ENCODE measurements at places on chromosomes 6 and 20.

DNA sequence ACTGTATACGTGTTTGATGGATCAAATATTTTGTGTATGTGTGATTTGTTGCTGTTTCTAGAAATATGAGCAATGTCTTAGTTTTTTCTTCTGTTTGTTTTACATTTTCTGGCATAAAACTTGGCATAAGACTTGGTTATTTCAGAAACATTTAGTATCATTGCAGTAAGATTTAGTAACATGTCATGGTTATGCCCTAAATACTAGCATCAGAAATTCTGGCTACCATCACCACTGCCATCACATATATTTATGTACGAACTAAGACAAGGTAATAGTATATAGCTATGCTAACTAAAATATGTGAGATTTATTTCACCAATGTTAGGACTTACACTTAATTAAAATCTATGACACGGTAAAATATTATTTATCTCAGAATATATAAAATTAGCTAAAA is 10.3 kb upstream of the ADGRG6 start:
- no peak for DNase-seq

- DNase-seq, result no peak
Measured at GRCh38 chr20:50227506-50227905, 36.9 kb downstream of the CEBPB start.

DNA sequence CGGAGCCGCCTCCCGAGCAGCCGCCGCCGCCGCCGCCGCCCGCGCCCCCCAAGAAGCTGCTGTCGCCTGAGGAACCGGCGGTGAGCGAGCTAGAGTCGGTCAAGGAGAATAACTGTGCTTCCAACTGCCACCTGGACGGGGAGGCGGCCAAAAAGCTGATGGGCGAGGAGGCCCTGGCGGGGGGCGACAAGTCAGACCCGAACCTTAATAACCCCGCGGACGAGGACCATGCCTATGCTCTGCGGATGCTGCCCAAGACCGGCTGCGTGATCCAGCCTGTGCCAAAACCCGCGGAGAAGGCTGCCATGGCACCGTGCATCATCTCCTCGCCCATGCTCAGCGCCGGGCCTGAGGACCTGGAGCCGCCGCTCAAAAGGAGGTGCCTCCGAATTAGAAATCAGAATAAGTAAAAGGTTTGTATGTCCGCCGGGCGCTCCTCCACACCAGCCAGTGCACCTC is 145.2 kb downstream of the SOBP start:
- no peak for DNase-seq

GRCh38 chr20:63103402-63104311 is 96.9 kb upstream of the BHLHE23 start:
- DNase-seq, result no peak

GRCh38 chr6:166492092-166492741 is 94.3 kb downstream of the RAMACL start:
- DNase-seq, result no peak

DNA sequence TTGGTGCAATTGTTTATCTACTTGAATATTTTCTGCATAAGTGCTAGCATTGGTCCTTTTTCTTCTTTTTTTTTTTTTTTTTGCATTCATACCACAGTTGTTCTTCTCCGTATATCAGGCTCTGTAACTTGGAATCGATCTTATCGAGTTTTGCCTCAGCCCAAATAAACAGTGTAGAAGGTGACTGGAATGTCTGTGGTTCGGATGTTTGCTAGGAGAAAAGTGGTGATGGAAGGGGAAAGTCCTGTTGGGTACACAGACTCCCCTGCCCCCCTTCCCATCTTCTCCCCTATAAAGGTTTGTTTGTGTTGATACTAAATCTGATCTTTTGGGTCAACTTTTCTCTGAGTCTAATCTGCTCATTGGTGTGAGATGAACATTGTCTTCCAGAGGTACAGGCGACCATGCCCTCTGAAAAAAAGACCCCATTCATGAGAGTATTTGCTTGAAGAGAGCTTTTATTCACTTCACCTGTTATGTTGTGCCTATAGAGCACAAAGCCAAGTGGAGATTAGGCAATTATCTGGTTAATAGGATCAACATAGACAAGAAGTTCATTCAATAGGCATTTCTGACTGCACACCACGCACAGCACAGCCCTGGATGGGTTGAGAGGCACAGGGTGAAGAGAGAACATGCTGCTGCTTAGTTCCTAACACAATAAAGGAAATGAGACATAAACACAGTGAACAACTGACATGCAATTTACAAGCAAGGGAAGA is 620.0 kb downstream of the PKHD1 start:
- no peak for DNase-seq

DNA sequence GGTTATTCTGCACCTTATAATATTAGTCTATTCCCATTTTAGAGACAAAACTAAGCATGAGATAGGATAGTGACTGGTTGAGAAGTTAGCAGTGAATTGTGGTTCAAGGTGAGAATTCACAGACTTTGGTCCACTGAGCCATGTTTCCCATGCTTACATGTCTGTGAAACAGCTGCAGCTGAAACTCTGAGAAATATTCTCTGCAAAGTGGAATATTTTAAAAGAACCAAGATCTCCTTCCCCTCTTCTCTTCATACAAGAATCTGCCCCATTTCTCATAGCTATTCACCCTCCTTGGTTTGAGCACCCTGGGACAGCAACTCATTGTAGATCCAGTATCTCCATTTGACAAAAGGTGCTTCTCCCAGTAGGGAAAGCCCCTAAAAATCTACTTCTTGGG is 70.2 kb upstream of the TMEM170B start:
- DNase-seq, result no peak

DNA sequence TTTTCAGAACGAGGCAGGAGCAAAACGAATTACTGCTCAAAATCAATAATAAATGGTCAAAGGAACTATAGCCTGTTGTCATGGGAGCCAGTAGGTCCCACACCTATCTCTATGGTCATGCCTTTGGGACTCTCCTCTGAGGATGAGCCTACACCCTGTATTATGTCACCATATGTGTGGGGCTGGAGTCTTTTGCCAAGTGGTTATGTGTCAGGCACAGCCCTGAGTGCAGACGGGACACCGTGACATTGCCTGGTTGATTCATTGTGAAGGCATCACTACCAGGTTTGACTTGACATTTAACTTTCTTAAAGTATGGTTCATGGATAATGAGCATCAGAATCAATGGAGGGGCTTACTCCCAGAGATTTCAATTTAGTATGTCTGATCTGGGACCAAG is 23.6 kb downstream of the BMP6 start:
- DNase-seq, result no peak

- peak; percentile 8 for DNase-seq
Measured at GRCh38 chr6:27280064-27280539, 32.0 kb downstream of the POM121L2 start.

- DNase-seq, result no peak
Measured at GRCh38 chr20:53527196-53527595, 66.4 kb downstream of the ZNF217 start.

DNA sequence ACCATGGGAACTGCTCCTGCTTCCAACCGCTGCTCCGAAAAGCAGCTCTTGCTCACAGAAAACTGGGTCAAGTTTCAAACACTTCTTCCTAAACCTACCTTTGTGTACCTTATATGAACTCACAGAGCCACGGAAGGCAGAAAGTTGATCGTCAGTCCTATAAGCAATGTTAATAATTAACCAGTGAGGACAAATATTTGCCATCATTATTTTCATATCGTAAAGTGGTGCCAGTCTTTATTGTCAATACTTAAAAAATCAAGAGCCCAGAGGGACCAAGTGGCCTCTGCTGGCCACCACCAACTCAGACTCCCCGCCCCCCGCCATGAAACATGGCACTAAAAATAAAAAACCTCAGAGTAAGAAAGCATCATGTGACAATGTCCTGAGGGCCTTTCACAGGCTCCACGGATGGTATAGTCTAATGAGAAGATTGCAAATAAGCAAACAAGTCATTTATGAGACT is 9.1 kb upstream of the PBOV1 start:
- DNase-seq, result peak; percentile 99

DNA sequence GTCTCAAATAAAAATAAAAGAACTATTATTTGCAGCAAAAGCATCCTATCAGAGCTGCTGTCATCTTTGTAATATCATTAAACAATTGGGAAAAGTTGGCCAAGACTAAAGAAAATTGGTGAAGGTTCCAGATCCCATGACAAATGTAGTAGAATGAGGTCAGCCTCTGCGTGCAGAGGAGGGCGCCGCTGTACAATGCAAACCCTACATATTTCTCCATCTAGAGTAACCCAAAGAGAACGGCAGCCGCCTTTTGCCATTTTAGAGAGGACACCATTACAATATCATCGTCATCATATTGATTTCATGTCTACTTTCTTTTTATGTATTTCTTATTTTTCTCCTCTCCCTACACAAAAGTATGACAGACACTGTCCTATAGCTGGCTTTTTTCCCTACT is 59.5 kb downstream of the ZMYND8 start:
- DNase-seq, result no peak

- DNase-seq, result no peak
Measured at GRCh38 chr20:62635852-62636251, 6.5 kb upstream of the SLCO4A1 start.

- no peak for DNase-seq
Measured at GRCh38 chr20:35199740-35200139, 26.8 kb upstream of the MMP24 start.

- no peak for DNase-seq
Measured at GRCh38 chr6:23282252-23283021, 713.1 kb downstream of the HDGFL1 start.

GRCh38 chr20:33653218-33653899 is 8.8 kb upstream of the C20orf144 start:
- DNase-seq, result peak; percentile 50

GRCh38 chr20:1509237-1509636 is 18.0 kb upstream of the SIRPB2 start:
- no peak for DNase-seq

GRCh38 chr6:132365281-132365907 is 35.9 kb downstream of the MOXD1 start:
- no peak for DNase-seq

GRCh38 chr6:82493467-82493866 is 129.8 kb downstream of the TPBG start:
- DNase-seq, result no peak

GRCh38 chr6:25578538-25578937 is 73.5 kb upstream of the SCGN start:
- DNase-seq, result no peak

GRCh38 chr6:147793871-147794643 is 285.6 kb downstream of the SAMD5 start:
- no peak for DNase-seq

DNA sequence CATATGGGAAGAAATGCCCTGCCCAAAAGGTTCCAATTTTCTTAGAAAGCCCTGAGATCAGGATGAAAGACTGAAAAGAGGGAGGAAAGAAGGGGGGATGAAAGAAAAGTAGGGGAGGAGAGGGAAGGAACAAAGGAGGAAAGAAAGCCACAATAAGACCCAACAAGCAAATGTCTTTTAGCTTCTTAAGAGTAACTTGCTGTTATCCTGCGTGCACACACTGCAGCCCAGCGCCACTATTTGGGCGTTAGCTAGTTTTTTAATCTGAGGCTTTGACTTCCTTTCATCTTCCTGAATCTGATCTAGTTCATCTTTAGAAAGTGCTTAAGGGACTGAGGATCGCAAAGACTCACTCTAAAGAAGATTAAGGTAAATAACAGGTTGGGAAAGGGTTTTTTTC is 77.4 kb upstream of the HDDC2 start:
- DNase-seq, result no peak

DNA sequence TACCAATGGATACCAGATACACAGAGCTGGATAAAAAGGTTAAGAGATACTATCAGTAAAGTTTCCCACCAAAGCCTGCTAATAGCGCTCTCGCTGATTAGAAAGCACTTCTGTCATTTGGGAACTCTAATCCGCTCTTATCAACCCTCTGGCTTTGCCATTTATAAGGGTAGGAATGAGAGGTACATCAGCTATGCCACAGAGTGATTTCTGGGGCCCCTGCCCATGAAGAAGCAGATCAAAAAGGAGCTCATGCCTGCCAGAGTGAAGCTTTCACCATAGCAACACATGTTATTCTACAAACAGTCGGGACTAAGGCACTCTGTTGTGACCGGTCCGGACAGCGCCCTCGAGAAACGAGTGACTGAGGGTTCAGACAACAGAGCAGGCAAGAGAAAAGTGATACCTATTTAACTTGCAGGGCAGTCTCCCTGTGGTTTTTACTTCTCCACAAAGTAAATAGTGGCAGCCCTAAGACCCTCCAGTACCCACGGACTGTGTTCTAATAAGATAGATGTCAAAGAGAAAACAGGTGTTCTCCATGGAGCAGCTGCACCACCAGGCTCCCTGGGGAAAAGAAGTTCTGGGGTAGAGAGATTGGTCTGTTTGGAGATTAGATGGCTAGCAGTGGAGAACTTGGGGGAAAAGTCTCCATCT is 5.6 kb downstream of the TRAM2 start:
- peak; percentile 32 for DNase-seq
